ENCODE measurements at places on chromosomes 6 and 20.

- no peak for DNase-seq
Observed at GRCh38 chr6:167103041-167103891, 19.6 kb upstream of the CCR6 start.

GRCh38 chr6:35980991-35981645, 43.3 kb downstream of the SLC26A8 start:
- no peak for DNase-seq

GRCh38 chr6:122352981-122353664, 46.3 kb upstream of the HSF2 start:
- no peak for DNase-seq

DNA sequence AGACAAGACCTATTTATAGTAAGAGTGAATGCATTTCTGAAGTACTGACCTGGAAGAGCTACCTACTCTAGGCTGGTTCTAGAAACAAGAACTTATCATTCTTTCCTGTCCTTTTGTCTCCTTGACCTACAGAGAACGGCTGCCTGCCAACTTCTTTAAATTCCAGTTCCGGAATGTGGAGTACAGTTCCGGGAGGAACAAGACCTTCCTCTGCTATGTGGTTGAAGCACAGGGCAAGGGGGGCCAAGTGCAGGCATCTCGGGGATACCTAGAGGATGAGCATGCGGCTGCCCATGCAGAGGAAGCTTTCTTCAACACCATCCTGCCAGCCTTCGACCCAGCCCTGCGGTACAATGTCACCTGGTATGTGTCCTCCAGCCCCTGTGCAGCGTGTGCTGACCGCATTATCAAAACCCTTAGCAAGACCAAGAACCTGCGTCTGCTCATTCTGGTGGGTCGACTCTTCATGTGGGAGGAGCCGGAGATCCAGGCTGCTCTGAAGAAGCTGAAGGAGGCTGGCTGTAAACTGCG, 8.3 kb downstream of the APOBEC2 start:
- no peak for DNase-seq

DNA sequence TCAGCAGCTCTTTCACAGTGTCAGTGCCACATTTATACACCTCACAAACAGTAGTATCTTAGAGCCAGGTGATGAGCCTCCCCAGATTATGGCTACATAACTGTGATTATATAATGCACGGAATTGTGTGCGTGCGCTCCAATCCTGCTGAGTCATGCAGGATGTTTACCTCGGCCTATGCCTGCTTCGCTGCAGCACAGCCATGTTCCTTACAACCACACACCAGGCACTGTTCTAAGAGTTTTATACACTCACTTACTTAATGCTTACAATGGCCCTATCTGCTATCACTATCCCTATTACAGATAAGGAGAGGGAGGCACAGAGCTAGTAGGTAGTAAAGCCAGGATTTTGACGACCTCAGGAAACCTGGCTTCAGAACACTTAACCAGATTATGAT, 7.3 kb downstream of the ZKSCAN3 start:
- no peak for DNase-seq

- no peak for DNase-seq
Observed at GRCh38 chr6:14464055-14464454, 346.5 kb downstream of the CD83 start.

- DNase-seq = no peak
Observed at GRCh38 chr6:79042088-79042798, 35.8 kb downstream of the PHIP start.

DNA sequence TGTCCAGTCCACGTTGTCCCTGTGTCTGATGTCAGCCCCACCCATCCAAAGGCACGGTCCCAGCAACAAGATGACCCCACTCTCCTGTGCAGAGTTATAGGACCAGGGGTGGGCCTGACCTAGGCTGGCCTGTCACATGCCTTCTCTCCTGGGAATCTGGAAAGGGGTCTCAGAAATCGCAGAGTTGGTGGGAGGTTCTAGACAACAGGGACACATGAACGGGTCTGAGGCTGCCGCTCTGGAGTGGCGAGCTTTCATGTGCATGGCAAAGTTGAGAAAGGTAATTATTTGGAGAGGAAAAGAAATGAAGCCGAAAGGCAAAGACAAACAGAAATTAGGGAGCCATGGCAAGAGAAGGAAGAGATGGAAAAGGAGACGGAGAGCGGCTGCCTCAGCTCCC, 29.5 kb downstream of the BFSP1 start:
- no peak for DNase-seq

GRCh38 chr6:141956868-141957267, 175.9 kb upstream of the GJE1 start:
- DNase-seq = peak; percentile 9

GRCh38 chr6:26594730-26595632, 1.8 kb upstream of the ABT1 start:
- DNase-seq = no peak

DNA sequence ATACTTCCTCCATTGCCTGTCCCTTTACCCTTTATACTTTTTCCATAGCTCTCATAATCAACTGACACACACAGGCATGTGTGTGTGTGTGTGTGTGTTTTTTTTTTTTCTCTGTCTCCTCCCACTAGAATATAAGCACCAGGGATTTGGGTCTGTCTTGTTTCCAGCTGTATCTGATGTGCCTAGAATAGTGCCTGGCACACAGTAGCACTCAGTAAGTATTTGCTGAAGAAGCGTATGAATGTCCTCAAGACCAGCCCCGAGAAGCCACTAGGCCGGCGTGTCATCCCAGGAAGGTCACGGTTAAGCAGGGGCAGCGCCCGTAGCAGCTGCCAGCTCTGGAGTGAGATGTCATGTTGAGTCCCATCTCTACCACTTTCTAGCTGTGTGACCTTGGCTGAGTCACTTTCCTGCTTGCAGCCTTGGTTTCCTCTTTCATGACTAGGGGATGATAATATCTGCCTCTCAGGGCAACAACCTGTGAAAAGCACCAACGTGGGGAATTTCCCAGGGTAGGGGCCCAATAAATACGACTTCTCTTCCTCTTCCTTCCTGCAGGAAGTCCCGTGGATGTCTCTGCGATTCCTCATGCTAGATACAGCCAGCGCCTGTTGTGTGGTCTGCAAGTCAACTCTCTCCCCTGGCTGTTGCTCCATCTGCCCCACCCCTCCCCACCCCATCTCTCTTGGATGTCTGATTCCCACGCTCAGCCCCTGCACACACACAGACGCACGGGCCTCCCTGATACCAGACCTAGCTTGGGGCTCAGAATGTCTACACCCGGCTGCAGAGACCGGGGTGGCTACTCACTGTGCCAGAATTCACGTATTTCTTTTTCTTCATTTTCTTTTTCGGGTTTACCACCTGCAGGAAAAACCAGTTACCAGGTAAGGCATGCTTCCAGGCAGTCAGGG, 58.1 kb downstream of the RAB44 start:
- no peak for DNase-seq

GRCh38 chr6:29728875-29729270, 5.6 kb downstream of the HLA-F start:
- DNase-seq = no peak

DNA sequence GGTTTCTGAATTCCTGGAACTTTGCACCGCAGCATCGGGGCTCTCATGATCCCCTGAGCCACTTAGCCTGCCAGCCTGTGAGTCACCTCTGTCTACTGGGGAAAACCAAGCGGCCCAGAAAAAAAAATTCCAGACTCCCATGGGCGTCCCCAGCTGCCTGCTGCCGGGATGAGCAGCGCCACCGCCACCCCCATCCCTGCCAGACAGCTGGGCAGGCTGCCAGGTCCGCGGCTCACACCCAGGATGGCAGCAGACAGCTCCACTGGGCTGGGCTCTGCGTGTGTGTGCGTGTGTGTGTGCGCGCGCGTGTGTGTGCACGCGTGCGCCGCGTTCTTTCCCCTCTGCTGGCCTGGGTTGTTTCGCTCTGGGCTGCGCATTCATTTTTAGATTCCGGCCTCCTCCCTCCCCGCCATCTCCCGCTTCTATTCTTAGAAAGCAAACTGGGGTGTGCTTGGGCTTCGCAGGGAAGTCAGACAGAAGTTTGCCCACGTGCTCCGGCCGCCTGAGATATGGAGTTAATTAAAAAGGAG, 38.9 kb upstream of the PMEPA1 start:
- DNase-seq = no peak

DNA sequence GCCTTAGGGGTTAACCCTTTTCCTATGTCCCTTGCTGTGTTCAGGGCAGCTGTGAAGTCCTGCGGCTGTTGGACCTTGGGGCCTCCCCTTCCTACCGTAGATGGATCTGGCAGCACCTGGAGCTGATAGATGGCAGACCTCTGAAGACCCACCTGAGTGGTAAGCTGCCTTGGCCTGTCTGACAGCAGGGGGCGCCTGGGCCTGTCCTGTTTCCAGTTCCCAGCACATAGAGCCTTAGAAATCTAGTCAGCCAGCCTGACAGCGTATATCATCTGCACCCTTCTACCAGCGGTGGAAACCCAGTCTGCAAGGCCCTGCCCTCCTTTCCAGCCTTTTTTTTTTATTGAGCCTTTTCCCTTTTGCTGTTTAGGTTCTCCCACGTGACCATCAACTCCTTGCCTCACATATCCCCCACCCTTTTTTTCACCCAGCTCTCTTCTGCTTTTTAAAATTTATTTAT, 26.6 kb downstream of the CNBD2 start:
- DNase-seq = peak; percentile 90

- no peak for DNase-seq
Observed at GRCh38 chr6:13395272-13396237, 67.2 kb upstream of the TBC1D7 start.

DNA sequence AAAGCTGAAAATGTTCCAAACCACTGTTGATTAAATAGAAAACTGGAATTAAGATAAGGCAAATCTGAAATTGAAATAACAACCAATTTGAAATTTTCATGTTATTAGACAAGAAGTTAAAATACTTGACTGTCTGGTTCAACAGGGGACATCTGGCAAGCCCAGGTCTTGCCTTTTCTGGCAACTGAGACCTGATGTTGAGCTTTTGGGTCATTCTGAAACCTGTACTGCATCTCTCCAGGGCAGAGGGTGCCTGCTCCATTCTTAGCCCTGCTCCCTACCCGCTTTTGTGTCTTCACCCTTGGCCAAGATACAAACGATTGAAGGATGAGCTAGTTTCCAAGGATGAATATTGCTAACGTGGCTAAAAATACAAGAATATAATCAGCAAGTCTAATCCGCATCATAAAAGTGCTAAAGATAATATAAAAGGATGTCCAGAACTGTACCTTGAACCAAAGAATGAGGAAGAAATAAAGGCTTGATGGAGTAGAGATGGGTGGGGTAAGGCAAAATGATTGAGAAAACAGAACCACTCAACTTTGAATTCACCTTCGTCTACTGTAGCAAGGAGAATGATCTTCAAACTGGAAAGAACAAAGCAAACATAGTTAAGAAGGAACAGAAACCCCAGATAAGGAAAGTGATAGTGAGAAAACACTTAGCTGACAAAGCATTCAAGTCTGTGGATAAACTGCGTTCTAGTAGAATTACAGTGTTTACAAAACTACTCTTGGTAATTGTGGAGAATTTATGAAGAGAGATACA, 109.8 kb upstream of the MAN1A1 start:
- DNase-seq = no peak

- peak; percentile 25 for DNase-seq
Observed at GRCh38 chr20:18904624-18905023, 91.0 kb downstream of the SCP2D1 start.

GRCh38 chr20:8545212-8545611, 413.1 kb downstream of the PLCB1 start:
- DNase-seq = no peak

DNA sequence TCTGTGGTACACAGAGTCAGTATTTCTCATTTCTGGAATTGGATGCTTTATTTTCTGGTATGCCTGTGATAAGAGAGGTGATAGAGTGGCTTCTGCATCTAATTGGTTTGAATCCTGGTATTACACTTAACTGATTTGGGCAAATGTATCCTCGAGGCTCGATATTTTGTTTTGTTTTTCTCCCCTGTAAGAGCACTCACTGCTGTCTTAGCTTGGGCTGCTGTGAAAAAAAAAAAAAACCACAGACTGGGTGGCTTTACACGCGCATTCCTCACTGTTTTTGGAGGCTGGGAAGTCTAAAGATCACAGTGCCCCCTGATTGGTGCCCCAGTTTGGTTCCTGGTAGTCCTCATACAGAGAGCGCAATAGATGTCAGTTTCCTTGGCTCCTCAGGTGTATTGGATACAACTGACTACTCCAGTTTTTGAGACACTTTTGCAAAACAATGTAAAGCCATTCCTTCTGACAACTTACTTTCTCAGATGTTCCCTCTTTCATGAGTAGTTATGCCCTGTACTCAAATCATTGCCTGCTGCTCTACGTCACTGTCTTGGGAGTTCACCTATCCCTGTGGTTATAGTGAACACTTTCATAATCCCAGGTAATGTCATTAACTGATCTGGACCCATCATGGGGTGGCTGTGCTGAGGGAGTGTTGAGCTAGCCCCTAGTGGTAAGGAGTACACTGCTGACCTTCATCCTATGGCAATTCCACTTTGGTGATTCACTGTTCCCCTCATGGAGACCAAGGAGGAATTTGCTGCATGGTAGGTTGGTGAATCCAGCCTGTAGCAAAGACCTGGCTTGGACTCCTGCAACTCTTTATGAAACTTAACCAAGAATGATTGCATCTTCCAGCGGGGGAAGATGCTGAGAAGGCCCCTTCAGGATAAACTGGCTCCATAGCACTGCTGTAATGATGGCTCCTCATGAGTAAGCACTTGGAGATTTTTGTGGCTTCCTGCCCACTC, 3.5 kb upstream of the ACAT2 start:
- DNase-seq = no peak

- no peak for DNase-seq
Observed at GRCh38 chr6:69284176-69284730, 512.6 kb downstream of the LMBRD1 start.

DNA sequence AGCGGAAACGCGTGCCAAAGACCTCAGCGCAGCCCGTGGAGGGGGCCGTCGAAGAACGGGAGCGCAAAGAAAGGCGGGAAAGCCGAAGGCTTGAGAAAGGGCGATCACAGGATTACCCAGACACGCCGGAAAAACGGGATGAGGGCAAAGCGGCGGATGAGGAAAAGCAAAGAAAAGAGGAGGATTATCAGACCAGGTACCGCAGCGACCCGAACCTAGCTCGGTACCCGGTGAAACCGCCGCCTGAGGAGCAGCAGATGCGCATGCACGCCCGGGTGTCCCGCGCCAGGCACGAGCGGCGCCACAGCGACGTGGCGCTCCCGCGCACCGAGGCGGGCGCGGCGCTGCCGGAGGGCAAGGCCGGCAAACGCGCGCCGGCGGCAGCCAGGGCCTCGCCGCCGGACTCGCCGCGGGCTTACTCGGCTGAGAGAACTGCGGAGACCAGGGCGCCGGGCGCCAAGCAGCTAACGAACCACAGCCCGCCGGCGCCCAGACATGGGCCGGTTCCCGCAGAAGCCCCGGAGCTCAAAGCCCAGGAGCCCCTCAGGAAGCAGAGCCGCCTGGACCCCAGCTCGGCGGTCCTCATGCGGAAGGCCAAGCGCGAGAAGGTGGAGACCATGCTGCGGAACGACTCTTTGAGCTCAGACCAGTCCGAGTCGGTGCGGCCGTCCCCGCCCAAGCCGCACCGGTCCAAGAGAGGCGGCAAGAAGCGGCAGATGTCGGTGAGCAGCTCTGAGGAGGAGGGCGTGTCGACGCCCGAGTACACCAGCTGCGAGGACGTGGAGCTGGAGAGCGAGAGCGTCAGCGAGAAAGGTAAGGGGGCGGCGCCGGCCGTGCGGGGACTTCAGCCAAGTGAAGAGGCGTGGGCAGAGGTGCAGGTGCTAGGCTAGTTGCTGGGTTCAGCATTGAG, 296.2 kb downstream of the RIMS1 start:
- peak; percentile 52 for DNase-seq

Data from endothelial cell (in vitro differentiated cells).